ENCODE measurements at places on chromosomes 4 and X.

DNA sequence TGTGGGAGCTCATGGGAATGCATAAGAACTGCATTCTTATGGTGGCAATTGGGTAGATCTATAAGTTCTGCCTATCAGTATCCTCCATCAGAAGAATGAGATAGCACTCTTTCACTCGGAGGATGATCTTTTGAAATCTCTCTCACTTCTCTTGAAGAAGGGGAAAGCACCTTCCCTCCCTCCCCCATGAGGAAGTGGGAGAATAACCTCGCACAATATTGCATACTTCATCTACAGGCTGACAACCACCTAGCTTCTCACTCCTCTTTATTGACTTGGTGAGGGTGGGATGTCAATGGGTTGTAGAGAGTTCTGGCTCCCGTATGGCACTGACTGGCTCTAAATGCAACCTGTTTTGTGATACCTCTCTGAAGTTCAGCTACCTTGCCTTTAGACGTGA is 146.7 kb upstream of the SPOCK3 start:
- no peak for DNase-seq

DNA sequence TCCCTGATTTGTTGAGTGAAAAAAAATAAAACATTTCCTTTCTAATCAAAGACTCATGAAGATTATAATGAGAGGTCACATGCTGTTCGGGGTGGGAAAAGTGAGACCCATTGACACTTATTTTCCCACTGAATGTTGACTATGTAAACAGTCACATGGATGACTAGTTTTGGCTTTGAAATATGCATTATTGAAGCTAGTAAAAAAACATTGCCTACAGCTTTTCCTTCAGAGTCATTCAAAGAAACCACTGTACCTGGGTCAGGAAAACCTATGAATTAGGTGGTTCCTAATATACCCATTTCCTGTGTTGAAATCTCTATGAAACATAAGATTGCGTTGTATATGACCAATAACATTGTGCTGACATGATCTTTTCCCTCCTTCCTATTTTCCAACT is 251.2 kb downstream of the CFAP299 start:
- no peak for DNase-seq

GRCh38 chr4:155522201-155522600 is 144.4 kb upstream of the GUCY1A1 start:
- no peak for DNase-seq

GRCh38 chr4:37389967-37390580 is 145.5 kb downstream of the NWD2 start:
- DNase-seq, result peak; percentile 56

DNA sequence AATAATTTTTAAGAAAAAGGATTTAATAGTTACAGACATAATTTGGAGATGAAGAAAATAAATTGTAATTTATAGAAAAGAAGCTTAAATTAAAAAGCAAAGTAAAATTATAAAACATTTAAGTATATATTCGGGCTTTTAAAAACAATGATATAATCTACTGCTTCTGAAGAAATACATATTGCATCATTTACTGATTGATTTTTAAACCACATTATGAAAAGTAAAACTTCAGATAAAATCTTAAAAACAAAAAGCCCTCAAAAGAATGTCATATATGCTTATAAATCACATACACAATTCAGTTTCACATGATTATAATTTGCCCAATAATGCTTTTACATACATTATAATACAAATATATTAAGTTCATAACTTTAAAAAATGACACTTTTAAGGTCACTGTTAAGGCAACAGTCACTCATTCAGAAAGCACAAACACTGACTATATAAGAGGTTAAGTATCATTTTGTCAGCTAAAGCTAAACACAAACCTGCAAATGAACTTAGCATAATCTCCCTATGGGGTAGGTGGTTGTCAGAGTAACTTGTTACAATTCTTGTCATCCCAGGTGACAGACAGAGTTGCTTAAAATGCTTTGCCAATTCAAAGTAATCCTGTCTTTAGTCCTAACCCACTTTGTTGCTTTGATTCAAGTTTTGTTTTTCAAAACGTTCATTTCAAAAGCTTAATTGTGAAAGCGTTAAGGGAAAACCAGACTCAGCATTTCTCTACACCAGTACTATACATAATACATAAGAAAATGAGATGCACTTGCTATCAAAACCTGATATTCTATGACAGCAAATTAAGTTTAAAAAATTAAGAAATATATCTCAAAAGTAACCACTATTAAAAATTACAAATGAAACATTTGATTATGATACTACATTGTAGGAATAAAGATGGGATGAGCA is 90.6 kb upstream of the MAB21L2 start:
- no peak for DNase-seq

- no peak for DNase-seq
These were observed 9.4 kb upstream of the ADH1B start for GRCh38 chr4:99330648-99331047.

- DNase-seq, result no peak
These were observed 22.9 kb downstream of the TMEM187 start for GRCh38 chrX:153995504-153995903.

DNA sequence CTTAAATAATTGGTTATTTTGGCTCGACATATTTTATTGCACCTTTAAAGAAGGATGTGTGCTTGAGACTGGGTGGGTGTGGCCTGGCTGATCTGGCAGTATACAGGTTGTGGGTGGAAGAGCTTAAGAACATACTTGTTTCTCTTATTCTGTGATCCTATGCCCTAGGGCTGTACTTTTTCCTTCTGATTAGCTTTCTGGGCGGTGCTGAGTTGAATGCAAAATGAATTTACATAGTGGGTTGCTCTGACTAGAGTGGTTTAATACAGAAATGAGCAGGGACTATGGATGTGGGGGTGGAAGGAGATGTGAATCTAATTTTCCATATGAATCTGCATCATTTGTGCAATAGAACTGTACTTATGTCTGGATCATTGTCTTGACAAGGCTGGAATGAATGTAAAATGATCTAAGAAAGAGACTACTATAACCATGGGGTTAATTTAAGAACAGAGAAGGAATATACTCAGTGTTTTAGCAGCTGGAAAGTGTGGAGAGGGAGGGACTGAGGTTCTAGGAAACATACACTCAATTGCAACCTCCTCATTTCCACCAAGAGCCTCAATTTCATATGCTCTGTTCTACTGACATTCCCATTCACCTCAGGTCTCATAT is 73.7 kb downstream of the RLIM start:
- DNase-seq, result no peak

- DNase-seq, result no peak
These were observed 128.4 kb upstream of the SCML1 start for GRCh38 chrX:17608888-17609287.

DNA sequence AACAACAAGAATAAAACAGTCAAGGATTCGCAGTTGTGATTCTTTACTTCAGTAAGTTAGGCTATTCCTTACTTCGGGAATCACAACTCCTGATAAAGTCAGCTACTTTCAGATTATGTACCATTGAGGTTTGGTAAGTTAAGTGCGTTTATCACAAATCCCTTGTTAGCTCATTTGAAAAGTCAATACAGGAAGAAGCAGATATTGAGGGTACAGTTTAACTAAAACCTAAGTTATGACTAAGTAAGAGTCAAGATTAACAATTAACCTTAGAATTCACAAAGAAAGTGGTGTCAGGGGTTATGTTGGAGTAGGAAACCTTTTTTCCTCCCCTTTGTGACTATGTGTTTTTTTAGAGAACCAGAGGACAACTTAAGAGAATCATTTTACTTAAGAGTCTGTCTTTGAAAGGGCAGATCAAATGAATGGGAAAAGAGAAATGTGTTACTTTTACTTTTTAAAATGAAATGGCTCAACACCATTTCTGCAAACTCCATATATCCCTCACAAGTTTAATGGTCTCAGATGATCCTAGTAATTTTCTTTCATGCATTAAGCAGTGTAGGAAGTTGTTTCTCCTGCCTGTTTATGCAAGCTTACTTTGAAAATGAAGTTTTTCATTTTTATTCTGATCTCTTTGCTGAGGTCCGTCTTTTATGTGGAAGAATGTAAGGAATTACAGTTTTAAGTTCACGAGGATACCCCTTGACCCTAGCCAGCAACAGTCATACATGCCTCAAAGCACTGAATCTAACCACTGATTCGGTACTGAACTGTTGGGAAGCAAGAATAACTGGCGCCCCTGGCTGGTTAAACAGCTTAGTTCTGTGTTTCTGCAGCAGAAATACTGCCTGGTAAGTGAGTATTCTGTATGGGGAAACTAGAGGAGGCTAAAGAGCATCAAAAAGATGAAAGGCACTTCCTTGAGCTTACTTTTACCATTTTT is 211.7 kb downstream of the SLC4A4 start:
- no peak for DNase-seq

GRCh38 chr4:102592256-102592655 is 91.1 kb downstream of the NFKB1 start:
- DNase-seq, result no peak

DNA sequence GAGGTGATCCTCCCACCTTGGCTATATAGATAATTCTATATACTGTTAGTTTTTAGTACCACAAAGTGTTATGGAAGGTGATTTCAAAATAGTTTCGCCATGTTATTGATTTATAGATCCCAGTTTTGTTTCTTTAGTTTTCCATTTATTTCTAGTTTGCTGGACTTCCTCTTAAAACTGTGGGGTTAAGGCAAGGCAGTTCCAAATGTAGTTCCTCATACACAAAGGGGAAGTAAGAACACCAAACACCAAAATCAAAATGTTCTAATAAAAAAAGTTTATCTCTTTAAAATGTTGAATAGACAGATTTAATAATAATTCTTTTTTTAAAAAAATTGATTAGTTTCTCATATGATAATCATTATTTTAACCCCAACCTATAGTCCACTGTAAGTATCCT is 6.8 kb upstream of the CISD2 start:
- no peak for DNase-seq

GRCh38 chr4:176593943-176594342 is 198.8 kb downstream of the VEGFC start:
- no peak for DNase-seq

DNA sequence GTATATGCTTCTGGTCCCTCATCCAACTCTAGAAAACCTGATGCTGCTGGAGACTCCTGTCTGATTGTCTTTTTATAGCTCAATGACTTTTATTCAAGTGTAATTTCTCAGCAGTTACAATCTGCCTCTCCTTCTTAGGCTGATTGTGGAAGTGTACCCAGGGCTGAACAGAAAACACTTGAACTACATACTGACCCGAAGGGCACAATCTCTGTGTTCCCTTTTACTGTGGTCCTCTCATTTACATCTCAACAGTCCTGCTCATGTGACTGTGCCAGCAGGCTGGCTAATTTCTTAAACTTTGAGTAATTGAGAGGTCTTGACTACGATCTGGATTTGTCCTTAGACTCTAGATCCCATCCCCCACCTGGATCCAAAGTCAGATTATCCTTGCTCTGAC is 863.4 kb downstream of the PDHA2 start:
- DNase-seq, result no peak

- no peak for DNase-seq
These were observed 138.3 kb upstream of the TEX13D start for GRCh38 chrX:124194199-124194598.

DNA sequence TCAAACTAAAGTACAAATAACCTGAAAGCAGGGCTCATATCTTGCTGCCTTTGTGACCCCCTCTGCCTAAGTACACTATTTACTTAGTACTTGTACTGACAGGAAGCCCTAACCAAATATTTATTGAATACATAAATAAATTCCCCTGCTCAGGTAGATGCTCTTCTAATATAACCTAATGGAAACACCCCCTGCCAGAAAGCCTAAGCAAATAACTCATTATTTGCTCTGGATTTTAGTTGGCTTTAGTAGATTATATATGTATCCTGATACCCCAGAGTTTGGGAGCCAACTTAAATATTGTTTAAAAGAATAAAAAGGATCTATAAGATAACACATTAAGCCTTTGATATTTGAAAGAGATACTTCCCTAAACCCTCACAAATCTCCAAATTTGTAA is 318.2 kb downstream of the PPP1R2C start:
- no peak for DNase-seq

- DNase-seq, result peak; percentile 4
These were observed 49.5 kb downstream of the CD99L2 start for GRCh38 chrX:150848914-150849365.

GRCh38 chrX:139766545-139766983 is 58.6 kb upstream of the MCF2 start:
- DNase-seq, result peak; percentile 43

- DNase-seq, result no peak
These were observed 161.5 kb downstream of the PPARGC1A start for GRCh38 chr4:23728393-23728792.

GRCh38 chr4:139651282-139652194 is 14.1 kb upstream of the MGST2 start:
- peak; percentile 81 for DNase-seq

DNA sequence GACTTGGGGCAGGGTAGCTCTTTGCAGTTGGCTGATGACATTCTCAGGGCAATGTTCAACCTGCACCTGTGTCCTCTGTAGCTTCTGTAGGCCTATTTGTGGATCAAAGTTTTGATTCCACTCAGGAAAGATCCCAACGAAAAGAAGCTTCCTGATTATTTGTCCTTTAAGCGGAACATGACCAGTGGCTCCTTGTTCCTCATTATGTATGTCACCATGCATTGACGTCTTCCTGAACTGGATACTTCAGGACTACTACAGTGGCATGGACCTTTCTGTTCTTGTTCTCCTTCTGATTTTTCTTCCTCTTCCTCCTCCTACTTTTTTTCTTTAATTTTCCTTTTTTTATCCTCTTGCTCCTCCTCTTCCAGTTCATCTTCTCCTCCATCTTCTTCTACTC is 62.4 kb downstream of the NBDY start:
- DNase-seq, result no peak

DNA sequence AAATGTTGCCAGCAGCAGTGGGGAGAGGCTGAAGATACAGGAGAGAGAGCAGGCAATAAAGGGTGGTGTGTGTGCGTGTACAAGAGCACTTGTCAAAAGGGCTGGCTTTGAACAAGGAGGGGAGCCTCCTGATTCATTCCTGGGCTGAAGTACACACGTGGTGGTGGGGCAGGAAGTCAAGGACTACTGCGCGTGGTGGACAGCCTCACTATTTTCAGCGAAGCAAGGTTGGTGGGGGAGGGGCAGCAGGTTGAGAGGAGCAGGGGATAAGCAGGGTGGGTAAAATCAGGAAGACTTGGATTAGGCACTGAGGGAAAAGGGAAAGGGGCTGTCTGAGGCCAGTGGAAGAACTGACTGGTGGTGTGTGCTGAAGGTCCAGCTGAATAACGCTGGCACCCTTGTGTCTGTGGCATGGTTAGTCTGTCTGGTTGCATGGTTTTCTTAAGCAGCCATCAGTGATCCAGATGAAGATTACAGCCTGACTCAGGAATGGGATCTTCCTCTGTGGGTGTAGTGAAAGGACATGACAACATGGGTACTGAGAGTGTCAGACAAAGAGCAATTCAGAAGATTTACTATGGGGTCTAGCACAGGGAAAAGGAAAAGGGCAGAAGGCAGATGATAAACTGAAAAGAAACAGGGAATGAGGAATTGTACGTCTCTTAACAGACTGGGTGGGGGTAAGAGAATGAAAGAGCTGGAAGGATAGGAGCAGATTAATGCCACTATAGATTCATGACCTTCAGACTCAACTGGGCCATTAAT is 149.8 kb downstream of the CHM start:
- no peak for DNase-seq

All from activated naive CD4-positive, alpha-beta T cell treated with anti-CD3 and anti-CD28 coated beads for 36 hours (primary cell).